Activated T-cell treated with anti-CD3 and anti-CD28 coated beads, Interleukin-2, amount 50 U/mL, for 1 hour (primary cell): ENCODE measurements at places on chromosomes 12 and 14.

DNA sequence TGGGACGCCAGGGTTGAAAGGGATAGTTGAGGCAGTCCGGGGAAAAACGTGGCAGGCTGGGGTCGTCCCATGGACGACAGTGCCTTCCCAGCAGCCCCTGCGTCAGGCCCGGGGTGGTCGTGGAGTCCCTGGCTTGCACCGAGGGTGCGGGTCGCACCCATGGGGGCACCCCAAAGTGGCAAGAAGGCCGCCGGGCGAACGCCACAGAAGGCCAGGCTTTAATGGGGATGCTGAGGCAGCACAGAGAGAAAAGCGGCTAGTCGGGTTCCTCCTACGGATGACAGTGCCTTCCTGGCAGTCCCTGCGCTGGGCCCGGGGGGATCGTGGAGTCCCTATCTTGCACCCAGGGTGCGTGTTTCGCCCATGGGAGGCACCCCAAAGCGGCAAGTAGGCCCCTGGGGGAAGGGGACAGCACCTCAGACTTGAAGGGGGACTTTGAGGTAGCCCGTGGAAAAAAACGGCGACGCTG lies 158.6 kb upstream of the ALG10B start:
- no peak for DNase-seq

DNA sequence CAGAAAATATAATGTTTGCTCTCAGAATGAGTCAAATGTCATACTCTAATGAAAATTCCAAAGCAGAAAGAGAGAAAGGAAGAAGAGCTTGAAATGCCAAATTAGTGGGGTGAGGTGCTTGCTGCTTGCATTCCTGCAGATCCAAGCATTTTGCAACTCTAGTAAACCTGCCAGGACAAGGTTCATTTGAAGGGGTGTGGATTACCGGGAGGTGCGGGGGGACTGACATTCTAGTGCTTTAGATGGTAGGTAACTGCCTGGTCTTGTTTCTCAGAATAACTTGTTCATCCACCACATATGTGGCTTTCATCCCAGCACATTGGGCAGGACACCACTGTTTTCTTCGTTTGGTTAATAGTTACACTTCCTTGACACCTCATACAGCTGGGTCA lies 144.4 kb downstream of the AKAP6 start:
- no peak for DNase-seq

DNA sequence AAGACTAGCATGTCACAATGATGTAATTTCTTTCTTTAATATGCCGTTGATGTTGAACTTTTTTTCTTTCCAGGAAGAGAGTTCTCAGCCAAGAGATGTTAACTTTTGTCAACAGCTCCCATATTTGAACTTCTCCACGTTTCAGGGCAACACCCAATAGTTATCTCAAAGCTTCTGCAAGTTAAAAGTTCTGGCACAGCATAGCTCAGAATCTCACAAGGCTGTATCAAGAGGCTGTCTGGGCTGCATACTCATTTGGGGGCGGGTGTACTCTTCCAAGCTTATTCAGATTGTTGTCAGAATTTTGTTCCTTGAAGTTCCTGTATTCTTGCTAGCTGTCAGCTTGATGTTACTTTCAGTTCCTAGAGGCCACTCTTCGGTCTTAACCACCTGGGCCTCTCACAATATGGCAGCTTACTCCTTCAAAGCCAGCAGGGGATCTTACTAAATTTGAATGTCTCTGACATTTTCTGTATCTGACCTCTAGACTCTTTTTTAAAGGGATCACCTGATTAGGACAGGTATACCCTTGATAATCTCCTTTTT lies 38.9 kb downstream of the KCNC2 start:
- no peak for DNase-seq

- DNase-seq: no peak
Measured at GRCh38 chr12:132264086-132265010, 65.0 kb downstream of the GALNT9 start.

DNA sequence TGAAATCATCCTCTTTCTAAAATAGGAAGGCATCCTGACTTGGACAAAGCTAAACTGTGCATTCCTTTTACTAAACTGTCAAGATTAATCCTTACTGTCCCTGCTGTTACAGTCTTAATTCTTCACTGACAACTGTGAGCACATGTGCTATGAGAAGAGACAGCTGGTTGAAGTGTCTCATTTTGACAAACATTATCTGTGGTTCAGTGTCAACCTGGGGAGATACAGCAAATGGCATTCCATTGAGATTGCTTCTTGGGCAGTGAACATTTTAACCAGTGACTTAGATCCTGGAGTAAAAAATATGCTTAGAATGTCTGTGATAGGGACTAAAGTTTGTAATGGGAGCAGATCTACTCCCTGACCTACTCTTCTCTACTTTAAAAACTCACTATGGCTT lies 552.6 kb upstream of the ATP2B1 start:
- DNase-seq: no peak

GRCh38 chr12:27474344-27474743 lies 27.8 kb downstream of the SMCO2 start:
- DNase-seq: no peak

DNA sequence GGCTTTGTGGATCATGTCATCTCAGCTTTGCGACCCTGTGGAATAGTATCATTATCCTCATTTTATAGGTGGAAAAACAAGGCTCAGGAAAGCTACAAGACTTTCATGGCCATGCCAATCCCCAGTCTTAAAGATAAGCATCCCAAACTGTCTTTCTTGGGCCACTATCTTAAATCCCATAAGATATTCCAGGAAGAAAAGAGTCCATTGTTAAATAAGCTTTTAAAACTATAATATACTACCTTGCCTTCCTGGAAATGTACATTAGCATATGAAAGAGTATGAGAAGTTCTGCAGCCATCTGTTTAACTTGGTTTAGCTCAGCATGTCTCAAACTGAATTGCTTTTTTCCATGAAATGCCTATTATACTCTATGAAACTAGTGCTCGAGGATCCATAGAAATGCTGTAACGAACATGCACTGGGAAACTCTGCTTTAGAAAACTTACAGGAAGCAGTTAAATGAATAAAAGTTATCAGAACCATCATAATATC lies 77.1 kb downstream of the B4GALNT3 start:
- DNase-seq: no peak

DNA sequence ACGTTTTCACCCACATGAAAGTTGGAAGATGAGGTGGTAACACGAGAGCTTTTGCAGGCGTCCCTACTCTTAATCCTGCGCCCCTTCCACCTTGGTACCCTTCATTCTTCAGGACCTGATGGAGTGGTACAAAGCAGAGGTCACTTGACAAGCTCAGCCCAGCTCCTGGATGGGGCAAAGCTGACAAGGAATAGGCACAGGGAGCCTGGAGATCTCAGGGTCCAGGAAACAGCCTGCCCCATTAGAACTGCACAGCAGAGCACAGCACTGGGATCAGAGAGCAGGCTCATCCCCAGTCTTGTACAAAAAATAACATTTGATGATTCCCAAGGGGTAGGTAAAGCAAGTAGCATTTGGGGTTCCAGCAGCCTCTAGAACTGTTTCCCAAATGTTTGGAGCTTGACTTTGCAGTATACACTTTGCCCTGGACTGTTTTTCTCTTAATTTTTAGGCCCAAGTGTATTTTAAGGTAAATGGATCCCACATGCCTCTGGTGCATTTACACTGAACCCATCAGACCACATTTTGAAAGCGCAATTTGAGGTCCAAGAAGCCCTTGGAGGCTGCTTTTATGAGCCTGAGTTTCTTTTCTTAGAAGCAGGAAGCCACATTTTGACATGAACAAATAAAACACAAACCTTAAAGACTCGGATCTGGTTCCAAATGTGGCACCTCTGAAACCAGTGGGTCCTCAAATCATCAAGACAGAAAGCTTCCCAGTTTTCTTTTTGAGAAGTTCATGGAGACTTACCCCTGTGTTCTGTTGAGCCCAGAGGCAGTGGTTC lies 633 bp downstream of the TC2N start:
- DNase-seq: no peak

- no peak for DNase-seq
Measured at GRCh38 chr12:30155001-30155730, 371.4 kb upstream of the TMTC1 start.

DNA sequence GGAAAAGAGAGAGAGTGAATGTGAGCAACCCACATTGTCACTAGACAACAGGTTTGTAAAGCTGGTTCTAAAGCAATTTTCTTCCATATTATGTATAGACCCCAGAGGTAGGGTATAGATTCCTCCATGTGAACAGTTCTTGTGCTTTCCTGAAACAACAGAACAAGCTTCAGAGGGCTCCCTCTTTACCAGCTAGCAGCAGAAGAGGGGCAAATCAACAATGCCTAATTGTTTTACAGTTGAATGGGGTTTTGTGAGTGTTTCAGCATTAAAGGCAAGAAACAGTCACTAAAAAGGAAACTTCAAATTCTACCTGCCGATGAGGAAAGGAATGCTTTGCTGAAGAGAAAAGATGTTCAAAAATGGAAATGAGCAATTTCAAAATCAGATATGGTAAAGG lies 341.2 kb upstream of the KITLG start:
- DNase-seq: no peak

DNA sequence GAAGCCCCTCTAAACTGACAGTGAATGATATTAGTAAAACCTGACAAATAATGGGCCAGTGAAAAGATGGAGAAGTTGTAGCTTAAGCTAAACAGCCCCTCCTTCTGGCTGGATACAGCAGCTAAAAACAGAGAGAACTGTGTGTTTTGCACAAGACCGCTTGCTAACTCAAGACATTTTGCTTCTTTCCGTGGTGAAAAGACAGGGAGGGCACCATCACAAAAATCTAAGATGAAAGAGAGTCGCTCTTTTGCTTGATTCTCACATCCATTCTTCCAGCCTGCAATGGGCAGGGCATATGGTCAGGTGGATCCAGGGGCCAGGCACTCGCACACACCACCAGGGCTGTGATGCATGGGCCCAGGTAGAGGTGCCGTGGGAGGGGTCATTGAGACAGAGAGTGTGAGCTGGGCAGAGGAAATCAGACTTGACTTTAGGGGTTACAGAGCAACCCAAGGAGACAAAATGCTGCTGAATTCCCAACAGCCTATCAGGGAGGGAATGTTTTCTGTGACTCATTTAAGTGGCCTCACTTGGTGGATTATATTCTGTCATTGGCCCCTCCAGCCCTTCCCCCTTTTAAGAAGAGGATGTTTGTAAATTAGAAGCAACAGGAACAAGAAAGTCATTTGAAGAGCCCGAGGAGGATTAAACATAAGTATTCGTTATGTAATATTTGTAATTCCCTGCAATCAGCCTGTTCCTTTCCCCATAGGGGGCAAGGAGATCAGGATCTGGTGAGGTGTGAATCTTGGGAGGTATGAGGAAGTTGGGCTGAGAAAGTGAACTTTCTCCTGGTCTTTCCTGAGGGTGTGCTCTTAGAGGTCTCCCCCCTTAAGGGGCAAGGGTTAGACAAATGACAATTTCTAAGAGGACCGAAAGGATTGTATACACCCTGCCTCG lies 12.3 kb downstream of the EMP1 start:
- no peak for DNase-seq

GRCh38 chr12:42725809-42726208 lies 136.3 kb upstream of the PRICKLE1 start:
- no peak for DNase-seq

DNA sequence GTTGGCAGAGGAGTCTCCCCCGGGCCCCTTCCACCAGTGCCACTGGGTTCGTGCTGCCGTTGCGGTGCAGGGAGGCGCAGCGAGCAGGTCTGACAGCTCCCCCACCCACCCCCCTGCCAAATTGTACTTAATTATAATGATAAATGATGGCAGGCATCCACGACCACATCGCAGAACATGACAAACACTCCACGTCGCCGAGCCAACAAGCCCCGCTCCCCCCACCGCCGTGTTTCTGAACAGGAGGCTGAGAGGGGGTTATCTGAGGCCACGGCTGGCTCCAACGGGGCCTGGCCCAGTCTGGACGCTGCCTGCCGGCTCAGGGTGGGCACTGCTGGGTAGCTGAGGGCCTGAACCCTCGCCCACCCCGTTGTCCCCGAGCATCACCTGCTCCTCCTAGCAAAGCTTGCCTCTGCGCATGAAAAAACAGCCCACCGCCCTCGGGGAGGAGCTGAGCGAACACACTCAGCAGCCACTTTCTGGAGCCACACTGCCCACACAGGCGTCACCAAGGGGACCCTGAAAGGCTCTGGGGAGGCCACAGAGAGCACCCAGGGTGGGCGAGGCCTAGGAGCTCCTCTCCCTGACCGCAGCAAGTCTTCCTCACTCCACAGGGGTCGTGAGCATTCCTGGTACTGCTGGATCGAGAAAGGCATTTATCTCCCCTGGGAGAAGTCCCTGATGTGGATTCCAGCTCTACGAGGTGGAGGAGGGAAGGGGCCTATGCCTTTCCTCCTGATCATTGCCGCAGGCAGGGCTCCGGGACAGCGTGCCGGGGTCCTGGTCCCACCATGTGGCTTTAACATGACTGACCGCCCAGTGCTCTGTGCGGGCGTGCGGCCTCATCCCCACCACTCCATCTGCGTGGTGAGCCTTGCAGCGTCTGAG lies 35.4 kb upstream of the DIO3 start:
- DNase-seq: no peak

DNA sequence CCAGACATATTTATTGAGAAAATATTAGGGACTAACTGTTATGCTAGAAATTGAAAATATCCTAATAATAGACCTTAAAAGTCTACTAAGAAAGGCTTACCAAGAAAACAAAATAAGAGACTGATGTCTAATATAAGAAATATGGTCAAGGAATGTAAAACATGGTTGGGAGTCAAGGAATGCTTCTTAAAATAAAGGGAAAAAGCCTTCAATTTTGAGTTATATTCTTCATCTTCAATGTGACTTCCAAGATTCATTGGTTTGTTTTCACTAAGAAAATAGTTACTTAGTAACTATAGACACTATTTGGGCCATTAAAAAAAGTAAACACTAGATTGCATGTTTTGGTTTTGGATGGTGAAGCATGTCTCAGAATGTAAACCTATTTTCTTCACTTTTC lies 88.1 kb upstream of the ETV6 start:
- DNase-seq: no peak

GRCh38 chr12:6383572-6384498 lies at the start of gene LTBR:
Gene LTBR (plus strand): TSS chr12:6384162. CDS start chr12:6384359, 197 bp downstream.
- DNase-seq: no peak

- DNase-seq: no peak
Measured at GRCh38 chr12:77387214-77387613, 321.8 kb upstream of the E2F7 start.

DNA sequence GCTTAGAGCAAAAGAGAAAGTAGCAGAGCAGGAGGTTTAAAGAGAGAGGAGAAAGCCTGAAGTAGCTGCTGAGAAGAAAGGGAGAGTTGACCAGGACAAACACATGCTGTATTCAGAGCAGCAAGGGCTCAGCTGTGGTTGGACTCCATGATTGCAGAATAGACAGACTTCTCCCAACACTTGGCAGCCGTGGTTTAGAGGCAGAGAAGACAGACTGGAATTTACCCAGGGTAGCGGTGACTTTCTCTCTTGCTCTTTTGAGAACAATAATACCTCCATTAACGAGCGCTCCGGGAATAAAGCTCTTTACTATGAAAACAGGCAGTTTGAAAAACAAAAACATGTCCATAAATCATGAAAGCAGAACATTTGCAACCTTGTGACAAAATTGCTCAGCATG lies 21.4 kb upstream of the IGF1 start:
- no peak for DNase-seq
